ENCODE measurements at places on chromosomes 5 and 9.

- DNase-seq: no peak
These were observed 29.1 kb downstream of the LMX1B start for GRCh38 chr9:126642839-126643238.

GRCh38 chr9:91930475-91930874, 19.6 kb downstream of the ROR2 start:
- no peak for DNase-seq

DNA sequence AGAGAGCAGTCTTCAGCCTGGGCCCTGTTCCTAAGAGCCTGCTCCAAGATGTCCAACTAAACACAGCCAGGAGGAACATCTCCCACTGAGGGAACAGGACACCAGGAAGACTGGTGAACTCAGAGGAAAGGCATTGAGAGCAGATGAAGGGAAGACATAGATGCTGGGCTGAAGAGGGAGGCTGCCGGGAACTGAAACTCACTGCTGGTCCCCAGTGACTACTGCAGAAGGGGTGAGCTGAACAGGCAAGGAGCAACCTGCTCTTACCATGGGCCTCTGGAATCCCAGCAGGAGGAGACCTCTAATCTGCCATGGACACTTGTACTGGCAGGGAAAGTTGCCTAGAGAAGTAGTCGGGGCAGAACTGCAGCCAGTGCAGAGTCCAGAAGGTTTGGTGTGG, 95.7 kb downstream of the TRPM3 start:
- DNase-seq: no peak

- no peak for DNase-seq
These were observed 270.5 kb downstream of the OSTF1 start for GRCh38 chr9:75358846-75359245.

DNA sequence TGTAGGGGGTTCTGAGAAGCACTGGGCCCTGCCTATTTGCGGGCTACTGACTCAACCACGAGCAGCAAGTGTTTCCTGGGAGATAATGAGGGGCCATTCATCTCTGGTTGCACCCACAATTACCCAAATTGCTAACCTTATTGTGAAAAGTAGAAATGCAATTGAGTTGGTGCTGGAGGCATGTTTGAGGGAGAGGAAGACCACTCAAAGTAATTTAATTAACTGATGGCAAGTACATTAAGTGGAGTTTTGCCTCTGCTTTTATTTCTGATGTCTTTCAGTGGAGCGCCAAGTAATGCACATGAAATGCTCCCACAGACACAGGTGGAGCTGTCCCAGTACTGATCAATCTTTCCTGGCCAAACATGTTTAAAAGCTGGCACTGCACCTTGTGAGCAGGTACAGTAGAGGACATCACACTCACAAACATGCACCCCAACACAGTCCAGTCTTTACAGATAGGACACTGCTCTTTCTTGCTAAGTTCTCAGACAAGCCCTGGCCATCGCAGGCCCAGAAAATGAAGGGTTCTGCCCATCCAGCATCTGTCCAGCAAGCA, 195.4 kb downstream of the HSPA4 start:
- no peak for DNase-seq

- peak; percentile 41 for DNase-seq
These were observed 202.8 kb downstream of the DMRTA1 start for GRCh38 chr9:22649384-22649783.

GRCh38 chr9:7608261-7608660, 191.3 kb downstream of the DMAC1 start:
- DNase-seq: no peak

DNA sequence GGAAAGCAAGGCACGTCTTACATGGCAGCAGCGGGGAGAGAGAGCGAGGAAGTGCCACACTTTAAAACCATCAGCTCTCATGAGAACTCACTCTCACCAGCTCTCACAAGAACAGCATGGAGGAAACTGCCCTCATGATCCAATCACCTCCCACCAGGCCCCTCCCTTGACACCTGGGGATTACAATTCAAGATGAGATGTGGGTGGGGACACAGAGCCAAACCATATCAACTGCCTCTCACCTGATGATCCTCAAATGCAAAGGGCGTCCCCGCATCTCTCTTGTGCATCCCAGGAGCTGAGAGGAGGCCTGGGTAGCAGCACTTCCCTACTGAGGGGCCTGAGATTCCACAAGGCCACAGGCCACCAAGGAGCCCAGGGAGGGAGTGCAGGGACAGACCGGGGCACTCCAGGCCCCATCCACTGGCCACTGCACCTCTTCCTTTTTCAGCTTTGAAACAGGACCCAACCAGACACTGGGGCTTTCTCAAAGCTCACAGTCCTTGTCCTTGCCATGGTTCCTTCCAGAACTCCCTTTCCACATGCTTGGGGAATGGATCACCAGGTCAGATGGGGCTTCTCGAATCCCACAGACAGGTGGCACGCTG, 54.5 kb upstream of the IL17B start:
- DNase-seq: no peak

GRCh38 chr5:6825678-6826244, 112.5 kb downstream of the TENT4A start:
- no peak for DNase-seq

DNA sequence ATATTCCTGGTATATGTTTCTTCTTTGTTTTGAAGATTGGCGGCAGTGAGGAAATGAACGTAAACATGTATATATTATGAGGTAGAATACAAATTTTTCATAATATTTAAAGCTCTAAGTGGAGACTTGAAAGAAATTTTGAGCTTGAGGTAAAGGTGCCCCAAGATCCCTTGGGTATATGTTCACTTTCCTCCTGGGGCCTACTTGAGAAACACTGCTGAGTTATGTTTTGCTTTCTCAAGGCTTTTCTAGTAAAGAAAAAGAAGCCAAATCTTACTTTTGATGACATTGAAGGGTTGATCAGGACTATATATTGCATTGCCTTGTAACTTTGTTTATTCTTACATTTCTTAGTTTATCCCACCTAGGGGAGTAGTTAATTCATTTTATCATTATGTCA, 30.7 kb downstream of the AP3S1 start:
- DNase-seq: no peak

- DNase-seq: no peak
These were observed 366.2 kb downstream of the ENC1 start for GRCh38 chr5:74274326-74274725.

DNA sequence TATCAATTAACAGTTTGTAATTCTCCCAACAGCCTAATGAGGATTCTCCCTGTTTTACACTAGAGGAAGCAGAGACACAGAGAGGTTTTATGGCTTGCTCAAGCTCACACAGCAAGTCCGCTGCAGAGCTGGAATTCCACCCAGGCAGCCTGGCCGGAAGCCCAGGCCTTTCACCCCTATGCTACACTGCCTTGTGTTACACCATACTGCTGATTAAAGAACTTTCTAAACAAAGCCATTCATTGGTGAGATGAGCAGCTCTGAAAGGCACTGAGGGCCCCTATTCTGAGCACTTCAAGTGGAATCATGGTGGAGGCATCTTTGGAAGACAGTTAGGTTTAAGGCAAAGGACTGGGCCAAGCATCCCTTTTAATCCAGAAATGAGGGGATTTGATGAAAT, 14.7 kb upstream of the LARP1 start:
- no peak for DNase-seq

- DNase-seq: no peak
These were observed 20.9 kb upstream of the ZBTB43 start for GRCh38 chr9:126783949-126784348.

- DNase-seq: no peak
These were observed 11.5 kb downstream of the NADK2 start for GRCh38 chr5:36230151-36230790.

DNA sequence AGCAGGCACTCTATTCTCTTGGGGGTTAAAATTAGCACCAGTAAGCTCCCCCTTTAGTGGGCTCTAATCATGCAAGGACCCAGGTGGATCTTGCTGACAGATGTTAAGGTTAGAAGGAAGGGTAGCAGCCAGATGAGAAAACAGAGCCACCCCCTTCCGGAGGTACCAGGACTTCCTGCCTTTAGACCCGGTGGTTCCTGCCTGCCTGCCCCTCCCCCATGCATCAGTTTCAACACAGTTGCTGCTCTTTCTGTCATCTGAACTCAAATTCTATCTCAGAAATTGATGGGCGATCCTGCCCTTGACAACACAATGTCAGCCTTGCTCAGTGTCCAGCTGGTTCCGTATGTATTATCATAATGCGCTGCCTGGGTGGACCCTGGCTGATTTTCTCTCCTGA, 287.3 kb downstream of the EBF1 start:
- DNase-seq: no peak

DNA sequence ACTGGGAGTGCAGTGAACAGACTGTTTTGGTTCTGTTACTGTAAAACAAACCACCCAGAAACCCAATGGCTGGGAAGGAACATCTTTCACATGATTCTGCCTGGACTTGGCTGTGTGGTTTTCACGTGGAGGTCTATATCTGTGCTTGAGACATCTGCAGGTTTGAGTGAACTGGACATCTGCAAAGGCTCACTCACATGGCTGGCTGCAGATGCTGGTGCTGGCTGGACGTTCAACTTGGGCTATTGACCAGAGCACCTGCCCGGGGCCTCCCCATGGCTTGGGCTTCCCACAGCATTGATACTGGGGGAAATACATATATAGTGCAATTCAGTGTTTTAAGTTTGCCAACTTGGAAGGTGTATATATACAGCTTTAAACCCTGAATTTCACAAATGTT, 6.8 kb downstream of the CTSL start:
- DNase-seq: no peak

DNA sequence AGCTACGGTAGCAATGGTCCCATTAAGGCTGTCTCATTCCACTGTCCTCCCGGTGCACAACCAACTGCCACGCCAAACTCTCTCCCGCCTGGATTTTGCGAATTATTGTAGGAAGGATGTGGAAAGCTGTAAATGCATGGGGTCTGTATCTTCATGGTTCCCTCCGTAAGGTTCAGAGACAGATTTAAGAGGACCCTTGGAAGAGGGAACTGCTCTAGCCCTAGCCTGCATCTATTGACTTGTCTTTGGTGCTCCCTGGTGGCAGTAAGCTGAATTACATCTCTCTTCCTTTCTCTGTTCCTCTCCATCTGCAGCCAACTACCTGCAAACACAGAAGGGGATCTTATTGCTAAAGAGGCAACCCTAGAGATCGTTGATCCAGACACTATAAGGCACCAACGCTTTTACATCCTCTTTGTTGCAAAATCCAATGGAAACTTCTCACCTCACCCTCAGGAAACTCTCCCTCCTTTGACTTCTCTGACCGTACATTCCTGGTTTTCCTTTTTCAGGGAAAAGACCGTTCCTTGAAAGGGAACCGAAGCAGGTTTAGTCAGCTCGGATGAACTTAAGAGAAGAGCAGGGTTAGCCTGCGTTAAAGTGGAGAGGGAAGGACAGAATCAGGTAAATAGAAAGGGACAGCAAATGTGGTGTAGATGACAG, 11.9 kb downstream of the CAPSL start:
- peak; percentile 24 for DNase-seq

GRCh38 chr9:136965771-136966484, 11.4 kb upstream of the PTGDS start:
- no peak for DNase-seq

- peak; percentile 62 for DNase-seq
These were observed 20.2 kb downstream of the ARSB start for GRCh38 chr5:78964889-78965288.

- no peak for DNase-seq
These were observed 16.1 kb downstream of the SNX18 start for GRCh38 chr5:54533541-54534190.

GRCh38 chr5:146283344-146283761, 55.3 kb upstream of the POU4F3 start:
- DNase-seq: peak; percentile 35

GRCh38 chr5:64746446-64746845, 22.0 kb downstream of the SREK1IP1 start:
- no peak for DNase-seq

DNA sequence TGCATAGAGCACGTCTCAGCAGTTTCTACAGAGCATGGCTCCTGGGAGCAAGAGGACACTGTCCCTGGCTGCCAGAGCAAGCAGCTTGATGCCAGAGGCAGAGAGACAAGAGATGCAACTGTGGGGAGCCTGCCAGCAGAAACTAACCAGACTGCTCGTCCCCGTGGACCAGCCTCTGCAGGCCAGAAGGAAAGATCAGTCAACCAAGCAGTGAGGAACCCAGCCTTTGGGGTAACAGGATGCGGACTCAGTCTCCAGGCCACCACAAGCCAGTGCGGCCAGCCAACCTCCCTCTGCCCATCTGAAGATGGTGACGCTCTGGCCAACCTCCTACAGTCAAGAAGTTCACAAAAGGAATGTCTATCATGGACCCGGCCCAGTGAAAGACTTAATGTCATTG, 3.7 kb downstream of the SURF4 start:
- DNase-seq: no peak

- DNase-seq: no peak
These were observed 78.2 kb upstream of the MAP3K1 start for GRCh38 chr5:56737002-56737621.

- DNase-seq: no peak
These were observed 91.3 kb downstream of the DPYSL3 start for GRCh38 chr5:147418613-147419012.

- DNase-seq: no peak
These were observed 12.8 kb upstream of the GFRA3 start for GRCh38 chr5:138287246-138287645.

GRCh38 chr5:73157414-73158303, 15.3 kb upstream of the TMEM174 start:
- no peak for DNase-seq

DNA sequence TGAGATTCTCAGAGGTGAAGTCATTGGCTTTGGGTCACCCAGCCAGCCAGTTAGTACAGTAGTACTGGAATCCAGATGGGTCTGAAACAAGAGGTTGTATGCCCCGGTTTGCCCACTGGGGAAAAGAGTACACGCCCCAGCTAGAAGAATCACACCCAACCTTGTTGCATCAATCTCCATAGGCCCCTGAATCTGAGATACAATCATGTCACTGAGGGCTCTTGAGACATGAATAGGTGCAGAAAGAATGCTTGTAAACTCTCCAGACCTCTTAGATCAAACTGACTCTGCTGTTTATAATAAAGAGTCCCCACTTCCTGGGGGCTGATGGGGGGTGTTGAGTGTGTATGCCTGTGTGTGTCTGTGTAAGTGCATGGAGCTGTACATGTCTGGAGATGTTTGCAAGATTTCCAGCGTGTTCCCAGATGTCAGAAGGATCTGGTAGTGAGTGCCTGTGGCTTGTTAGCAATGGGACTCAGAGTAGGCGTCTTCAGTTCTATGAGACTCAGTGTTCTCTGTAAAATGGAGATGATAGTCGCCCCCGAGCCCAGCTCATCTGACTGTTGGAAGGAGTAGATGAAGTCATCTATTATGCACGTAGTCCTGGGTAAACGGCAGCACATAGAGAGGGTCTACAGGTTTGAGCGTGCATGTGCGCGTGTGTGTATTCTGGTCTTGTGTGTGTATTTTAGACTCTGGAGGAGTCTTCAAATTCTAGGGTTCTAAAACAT, 48.2 kb downstream of the COL27A1 start:
- DNase-seq: no peak

DNA sequence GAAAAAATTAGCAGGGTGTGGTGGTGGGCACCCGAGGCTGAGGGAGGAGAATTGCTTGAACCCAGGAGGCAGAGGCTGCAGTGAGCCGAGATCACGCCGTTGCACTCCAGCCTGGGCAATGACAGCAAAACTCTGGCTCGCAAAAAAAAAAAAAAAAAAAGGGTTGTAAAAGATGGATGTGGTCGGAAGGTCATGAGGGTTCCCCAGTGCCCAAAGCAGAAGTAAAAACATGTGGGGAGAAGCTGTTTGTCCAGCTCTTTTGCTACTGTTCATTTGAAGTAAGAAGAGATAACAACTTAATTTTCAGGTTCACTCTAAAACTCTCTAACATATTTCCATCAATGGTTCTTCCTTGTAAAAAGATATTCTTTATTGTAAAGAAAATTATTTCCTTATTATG, 57.1 kb upstream of the GOLPH3 start:
- DNase-seq: no peak

Measured in stromal cell of bone marrow (primary cell).